ENCODE measurements at places on chromosomes 6 and 20. TPM values are rescaled to one million over a fixed set of nuclear protein-coding genes. Genes with fewer than 3 reads are reported as not detected.

The SLC32A1 gene
- total RNA-seq = not detected

The ZC3H12D gene
- total RNA-seq = 0.15 TPM

The UNC5CL gene
- total RNA-seq = under 0.01 TPM

The PSORS1C2 gene
- not detected for total RNA-seq

The SIRPB1 gene
- 1.2 TPM for total RNA-seq

The SYTL3 gene
- 4.9 TPM for total RNA-seq

The MLN gene
- not detected for total RNA-seq

The GRM4 gene
- not detected for total RNA-seq

The EFCAB8 gene
- total RNA-seq = not detected

The HLA-A gene
- total RNA-seq = 453 TPM

The C2 gene
- 2.8 TPM for total RNA-seq

The MCM9 gene
- 10.6 TPM for total RNA-seq

The CRNKL1 gene
- total RNA-seq = 39.7 TPM
